ENCODE measurements at places on chromosomes 13 and 19.

DNA sequence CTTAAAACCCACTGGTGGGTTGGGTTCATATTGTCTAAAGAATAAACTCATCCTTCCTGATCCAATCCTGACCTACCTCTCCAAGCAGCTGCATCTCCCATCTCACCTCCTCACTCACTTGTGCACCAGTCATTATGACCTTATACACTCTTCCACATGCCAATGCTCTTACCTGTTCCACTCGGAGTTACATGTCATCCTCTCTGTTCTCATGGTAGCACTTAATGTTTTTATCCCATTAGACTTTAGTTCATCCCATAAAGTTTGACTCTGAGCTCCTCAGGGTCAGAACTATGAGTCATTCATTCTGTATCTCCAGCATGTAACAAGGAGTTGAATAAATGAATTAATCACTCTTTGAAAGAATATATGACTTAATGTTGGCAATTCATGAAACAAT, 330.2 kb downstream of the KLF12 start:
- no peak for DNase-seq

- peak; percentile 73 for DNase-seq
Observed at GRCh38 chr19:46784262-46785053, 3.9 kb downstream of the SLC1A5 start.

GRCh38 chr13:31168166-31168565, 6.5 kb upstream of the HSPH1 start:
- DNase-seq: no peak

- peak; percentile 23 for DNase-seq
Observed at GRCh38 chr19:17794731-17795494, at the start of gene B3GNT3. TSS of gene B3GNT3 (plus strand) at chr19:17795138. CDS start at chr19:17807808, 12,670 bp downstream.

DNA sequence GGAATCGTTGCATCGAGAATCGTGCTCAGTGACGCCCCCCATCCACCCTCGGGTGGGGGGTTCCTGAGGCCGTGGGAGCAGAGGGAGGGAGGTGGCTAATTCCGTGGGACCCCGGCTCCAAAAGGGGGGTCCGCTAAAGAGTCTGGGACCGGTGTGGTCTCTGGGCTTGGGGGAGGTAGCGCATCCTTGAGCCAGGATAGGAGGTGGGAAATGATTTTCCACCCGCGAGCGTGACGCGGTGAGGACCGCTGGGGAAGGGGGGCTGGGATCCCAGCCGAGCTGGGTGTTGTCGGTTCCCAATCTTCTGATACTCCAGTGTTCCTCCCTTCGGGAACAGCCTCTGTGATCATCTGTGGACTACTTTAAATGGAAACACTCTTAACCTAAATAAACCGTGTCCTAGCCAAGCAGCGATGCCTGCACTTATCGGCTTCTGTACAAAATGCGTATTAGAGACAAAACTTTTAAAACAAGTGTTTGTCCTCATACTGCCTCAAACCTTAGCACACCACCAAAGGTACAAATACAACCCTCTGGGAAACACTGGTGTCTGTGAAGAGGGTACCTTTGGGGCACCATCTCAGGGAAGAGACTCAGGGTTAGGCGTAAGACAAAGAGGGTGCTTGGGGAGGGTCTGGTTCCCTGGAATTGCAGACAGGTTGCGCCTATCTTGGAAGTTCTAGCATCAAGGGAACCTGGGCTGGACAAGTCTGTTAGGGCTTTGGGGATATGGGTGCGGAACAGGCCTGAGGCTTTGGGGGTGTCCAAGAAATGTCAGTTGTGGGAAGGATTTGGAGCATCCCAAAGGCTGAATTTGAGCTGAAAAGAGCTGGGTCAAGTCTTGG, 16.0 kb downstream of the KCNC3 start:
- no peak for DNase-seq

DNA sequence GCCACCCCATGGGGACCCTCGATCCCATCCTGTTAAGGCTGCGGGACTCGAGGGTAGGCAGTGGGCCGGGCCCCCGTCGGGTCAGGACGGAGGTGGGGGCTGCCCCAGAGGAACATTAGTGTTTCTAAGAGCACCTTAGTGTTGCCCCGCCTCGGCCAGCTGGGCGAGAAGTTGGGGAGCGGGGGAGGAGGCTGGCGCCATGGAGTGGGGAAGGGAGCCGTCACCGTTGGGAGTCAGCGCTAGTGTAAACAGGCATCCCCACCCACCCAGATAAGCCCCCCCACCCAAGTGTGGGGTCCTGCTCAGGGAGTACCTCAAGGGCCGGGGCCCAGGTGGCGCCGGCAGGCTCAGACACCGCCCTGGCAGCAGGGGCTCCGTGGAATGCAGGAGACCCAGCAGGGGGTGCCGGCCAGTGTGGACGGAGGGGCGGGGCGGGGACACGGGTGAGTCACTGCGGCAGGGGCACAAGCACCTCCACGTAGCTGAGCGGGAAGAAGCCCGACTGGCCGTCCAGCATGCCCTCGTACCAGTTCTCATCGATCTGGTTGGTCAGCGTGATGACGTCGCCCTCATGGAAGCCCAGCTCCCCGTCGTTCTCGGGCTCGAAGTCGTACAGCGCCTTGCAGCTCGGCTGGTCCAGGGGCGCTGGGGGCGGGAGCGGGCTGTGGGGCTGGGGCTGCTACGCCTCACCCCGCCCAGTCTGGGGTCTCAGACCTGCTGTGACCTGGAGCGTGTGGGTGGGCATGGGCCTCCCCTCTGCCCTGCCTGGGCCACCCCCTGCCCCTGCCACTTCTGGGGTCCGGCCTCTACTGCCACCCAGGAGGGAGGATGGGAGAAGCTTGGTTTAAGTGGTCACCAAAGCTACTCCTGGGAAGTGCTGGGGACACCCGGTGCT, 18.0 kb downstream of the MPND start:
- DNase-seq: no peak

- no peak for DNase-seq
Observed at GRCh38 chr13:40910324-40911050, 108.6 kb downstream of the ELF1 start.

DNA sequence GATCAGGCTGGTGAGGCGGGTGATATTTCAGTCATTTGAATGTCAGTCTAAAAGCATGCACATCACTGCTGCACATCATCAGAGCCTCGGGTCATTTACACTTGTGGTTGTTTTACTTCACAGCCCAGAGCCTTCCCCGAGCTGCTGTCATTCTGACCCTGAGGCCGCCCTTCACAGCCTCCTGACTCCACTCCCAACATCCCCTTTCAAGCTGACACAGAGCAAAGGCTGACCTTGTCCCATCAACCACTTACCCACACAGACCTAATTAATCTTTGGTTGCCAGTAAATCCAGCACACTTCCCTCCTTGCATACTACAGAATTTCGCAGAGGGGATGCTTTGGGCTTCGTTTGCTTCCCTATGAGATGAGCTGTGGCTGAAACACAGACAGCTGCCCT, 528.1 kb downstream of the DIAPH3 start:
- no peak for DNase-seq

DNA sequence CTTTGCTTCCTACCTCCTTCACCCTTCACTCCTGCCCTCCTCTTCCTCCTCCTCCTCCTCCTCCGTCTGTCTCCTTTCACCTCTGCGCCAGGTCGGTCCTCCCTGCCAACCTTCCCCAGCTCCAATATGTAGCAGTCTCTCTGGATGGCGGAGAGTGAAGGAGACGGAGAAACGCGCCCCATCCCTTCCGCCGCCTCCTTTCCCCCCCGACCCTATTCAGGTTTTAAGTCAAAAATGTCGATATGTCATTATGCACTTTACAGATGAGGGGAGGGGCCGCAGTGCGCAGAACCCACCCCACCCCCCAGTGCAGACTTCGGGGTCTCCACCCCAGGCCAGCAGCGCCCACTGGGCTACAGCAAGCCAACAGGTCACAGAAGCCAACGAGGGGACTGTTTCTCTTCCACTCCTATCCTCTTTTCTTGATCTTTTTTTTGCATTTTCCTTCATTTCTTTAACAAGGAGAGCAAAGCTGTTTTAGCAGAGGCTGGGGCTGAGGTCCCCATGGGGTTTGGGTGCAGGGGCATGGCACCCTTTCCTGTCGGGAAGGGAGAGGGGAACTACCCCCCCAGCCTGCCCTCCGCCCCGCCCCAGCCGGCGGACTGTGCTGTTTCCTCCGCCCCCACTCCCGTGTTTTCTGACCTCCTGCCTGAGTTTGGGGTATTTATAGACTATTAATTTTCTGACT, 9.2 kb downstream of the MIDN start:
- no peak for DNase-seq

DNA sequence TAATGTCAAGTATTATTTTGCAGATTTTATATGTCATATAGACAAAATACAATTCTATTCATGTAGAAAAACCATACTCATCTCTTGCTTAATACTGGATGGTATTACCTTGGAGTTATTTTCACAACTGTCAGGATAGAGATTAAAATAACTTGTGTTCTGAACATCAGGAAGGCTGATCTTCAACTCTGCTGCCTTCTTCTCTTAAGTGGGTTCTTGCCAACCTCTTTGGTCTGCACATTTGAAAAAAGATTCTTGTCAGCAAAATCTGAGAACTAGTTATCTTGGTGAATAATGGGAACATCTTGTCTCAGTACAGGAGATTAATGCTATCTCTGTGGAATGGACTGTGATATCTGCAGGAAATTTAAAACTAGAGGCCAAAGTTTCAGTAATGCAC, 95.2 kb upstream of the FAM216B start:
- DNase-seq: no peak

DNA sequence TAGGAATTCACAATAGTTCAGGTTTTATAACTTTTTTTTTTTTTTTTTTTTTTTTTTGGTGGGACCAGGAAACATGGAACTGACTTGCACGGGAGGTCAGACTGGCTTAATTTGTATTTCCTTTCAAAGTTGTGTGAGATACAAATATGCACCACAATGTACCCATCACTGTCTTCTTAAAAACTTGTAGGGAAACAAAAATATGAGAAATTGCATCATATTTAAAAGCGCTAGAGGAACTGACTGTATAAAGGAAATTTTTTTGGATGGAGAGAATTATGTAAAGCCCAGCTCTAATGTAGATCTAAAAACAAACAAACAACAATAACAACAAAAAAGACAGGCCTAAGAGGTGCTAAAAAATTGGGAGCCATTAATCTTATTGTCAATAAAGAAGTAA, 246.5 kb downstream of the DCT start:
- peak; percentile 7 for DNase-seq

- no peak for DNase-seq
Observed at GRCh38 chr19:55537741-55538111, 793 bp upstream of the SBK2 start.

GRCh38 chr13:44197791-44198770, 175.5 kb upstream of the SERP2 start:
- no peak for DNase-seq

GRCh38 chr19:13804830-13805683, 9.8 kb downstream of the ZSWIM4 start:
- DNase-seq: no peak

DNA sequence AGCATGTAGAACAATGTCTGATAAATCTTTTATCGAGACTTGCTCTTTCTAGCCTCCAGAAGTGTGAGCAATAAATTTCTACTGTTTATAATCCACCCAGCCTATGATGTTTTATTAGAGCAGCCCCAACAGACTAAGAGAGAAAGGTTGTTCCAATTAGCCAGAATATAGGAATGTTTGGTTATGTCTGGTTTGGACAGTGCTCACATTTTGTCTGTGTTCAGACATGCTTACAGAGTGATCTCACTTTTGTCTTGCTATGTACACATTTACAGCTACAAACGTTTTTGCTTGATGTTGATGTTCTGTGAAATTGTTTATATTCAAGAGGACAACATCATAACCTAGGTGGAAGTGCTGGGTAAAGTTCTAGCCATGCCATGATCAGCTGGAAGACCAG, 18.0 kb upstream of the EVI5L start:
- no peak for DNase-seq

GRCh38 chr13:71320452-71320851, 546.6 kb downstream of the DACH1 start:
- peak; percentile 66 for DNase-seq

DNA sequence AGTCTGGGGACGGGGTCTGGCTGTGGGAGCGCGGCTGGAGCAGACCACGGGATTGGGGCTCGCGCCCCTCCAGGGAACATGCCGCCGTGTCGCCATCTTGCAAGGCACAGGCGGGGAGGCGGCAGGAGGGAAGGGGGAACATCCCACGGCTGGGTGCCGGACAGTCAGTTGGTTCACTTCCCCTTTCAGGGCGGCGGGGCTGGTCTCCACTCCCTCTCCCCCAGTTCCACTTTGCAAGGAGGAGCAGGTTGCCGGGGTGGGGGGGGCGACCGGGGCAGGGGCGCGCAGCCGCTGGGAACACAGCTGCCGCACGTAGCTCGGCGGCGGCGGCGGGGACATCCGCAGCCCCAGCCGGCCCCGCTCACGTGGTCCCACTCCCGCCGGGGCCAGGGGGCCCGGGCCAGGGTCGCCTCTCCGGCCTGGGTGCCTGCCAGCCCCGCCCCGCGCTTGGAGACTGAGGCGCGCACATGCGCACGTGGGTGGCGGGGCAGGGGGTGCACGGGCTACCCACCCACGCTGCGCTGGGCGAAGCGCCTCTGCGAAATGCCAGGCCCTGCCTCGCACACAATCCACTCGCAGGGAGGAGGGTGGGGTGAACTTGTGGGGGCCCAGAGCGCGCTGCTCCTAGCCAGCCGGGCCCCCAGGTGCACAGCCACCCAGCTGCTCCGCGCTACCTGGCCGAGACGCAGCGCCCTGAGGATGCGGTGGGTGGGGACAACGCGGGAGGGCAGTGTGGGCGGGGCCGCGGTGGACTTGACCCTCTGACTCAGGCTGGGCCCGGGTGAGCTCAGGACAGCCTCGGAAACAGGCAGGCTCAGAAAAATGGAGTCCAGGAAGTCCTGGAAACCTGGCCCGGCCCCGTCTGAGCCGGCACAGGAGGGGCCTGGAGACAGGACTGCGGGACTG, 6.4 kb downstream of the KLF16 start:
- peak; percentile 76 for DNase-seq

- no peak for DNase-seq
Observed at GRCh38 chr13:73142071-73142470, 83.3 kb downstream of the KLF5 start.

DNA sequence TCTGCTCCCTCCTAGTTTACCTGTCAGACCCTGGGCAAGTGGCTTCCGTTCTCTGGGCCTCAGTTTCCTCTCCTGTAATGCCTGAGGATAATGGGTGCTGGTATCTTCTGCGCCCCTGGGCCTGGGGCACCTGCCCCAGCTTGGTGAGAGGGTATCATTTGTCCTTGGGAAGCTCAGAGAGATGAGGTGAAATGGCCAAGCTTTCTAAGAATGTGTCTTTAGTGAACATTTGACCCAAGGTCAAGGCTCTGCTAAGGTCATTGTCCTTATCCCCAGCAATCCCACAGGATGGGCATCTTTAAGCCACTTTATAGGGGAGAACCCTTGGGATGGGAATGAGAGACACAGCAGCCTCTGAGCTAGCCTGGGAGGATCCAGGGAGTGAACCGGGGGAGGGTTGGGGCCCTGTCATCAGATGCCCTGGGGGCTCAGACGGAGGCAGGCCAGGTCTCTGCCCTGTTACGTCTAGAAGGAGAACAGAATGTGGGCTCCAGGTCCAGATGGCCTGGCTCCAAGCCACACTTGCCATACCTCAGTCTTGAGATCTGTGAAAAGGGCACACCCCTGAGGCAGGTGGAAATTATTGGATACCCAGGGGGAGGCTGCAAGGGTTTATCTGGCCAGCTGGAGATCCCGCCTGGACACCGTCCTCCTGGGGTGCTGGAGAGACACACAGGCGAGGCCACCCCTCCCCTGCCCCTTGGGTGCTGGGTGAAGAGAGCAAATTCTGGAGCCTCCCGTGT, 1.1 kb upstream of the NFIC start:
- DNase-seq: no peak

Data from inflammatory macrophage treated with lipopolysaccharide for 1 hour (primary cell).